ENCODE measurements at places on chromosomes 3 and 15.

GRCh38 chr3:16935781-16936180 is 51.0 kb downstream of the PLCL2 start:
- no peak for DNase-seq

DNA sequence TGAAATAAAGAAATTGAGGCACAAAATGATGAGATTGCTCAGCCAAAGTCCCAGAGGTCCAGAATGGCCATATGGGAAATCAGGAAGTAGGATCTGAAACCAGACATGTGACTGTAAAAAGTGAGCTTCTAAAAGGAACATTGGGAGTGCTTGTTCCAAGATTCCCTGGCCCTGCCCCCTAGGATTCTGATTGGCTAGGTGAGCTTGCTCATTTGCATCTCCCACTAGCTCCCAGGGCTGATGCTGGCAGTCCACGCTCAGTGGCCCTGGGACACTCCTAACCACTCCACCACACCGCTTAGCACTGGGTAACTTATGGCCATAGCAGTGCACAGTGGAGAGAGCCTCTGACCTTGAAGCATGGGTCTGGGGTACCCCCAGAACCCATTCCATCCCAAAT is 326.7 kb downstream of the NTRK3 start:
- DNase-seq, result no peak

GRCh38 chr15:66170042-66170441 is 83.5 kb downstream of the MEGF11 start:
- DNase-seq, result no peak

- DNase-seq, result no peak
Observed at GRCh38 chr15:73046073-73046472, 6.2 kb upstream of the NEO1 start.

- DNase-seq, result no peak
Observed at GRCh38 chr3:105805404-105805803, 63.4 kb downstream of the CBLB start.

GRCh38 chr3:135141672-135142071 is 346.6 kb downstream of the EPHB1 start:
- no peak for DNase-seq

- no peak for DNase-seq
Observed at GRCh38 chr3:197858598-197858997, 67.5 kb downstream of the LRCH3 start.

- no peak for DNase-seq
Observed at GRCh38 chr3:33787328-33788009, 11.0 kb upstream of the PDCD6IP start.

DNA sequence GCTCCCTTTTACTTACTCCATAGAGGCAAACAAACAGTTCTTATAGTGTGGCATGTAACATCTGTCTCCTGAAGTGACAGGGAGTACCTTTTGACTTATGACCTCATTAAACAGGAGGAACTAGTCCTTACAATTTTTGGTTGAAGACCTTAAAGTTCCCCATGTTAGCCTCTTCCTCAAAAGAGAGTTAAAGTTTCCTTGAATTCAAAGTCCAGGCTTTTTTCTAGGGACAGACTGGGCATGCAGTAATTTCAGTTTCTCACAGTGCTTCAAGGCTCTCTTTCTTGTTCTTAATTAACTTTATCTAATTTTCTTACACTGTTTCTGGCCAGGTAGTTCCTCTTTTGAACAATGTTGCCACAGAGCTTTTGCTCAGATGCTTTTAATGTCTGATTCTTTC is 12.1 kb downstream of the GOLM2 start:
- DNase-seq, result no peak

DNA sequence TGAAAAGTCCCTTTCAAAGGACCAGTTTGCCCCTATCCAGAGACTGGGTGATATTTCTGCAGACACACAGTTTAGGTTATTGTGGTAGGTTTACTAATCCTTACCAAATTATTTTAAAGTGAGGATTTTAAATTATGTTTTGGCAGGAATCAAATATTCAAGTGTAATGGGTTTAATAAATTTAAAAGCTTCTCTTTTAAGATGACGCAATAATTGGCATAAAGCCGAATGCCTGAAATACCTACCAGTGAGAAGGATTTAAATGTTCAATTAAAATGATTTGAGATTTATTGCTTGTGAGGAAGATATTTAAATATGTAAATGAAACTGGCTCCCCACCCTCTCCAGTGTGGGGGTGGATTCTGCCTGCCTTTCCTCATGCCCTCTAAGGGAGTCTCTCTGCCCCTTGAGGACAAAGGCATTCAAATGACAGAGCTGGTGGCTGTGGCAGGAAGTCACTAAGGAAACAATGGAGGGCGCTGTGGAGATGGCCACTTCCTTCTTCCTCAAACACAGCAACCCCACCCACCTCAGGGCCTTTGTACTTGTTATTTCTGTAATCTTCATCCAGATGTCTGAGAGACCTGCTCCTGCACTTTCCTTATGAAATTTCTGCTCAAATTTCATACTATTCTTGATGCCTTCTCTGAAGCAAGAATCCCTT is 131.7 kb downstream of the TNIK start:
- peak; percentile 14 for DNase-seq

- DNase-seq, result no peak
Observed at GRCh38 chr3:122030381-122031122, 8.5 kb upstream of the ILDR1 start.
